ENCODE measurements at places on chromosomes 12 and 14.

DNA sequence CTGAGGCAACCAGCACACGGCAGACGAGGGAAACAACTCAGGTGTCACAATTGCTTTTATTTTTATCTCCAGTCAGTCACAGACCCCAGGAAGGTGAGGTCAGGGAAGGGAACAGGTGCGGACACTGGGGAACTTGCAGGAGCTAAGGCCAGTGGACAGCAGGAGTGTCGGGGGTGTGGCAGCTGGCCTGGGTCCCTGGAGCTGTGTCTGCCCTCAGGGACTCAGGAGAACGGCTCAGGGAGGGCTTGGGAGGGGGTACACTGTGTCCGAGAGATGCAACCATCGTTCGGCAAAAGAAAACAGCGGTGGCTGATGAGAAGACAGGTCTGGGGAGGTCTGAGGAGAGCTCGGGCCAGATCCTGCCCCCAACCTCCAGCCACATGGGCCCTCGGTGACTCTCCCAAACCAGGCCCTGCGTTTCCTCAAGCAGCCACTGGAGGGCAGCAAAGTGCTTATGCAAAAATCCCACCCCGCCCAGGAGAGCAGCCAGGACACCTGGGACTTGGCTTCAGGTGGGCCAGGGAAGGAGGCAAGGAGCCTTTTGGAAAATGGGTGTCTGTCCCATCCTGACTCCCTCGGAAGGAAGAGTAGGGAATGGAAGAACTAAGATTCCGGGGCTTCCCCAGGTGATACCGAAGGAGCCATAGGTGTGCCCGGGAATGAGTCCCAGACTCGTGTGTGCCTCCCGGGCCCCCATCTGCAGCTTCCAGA, 24.1 kb upstream of the BCDIN3D start:
- DNase-seq, result peak; percentile 66

GRCh38 chr12:1463073-1463905, 131.1 kb downstream of the FBXL14 start:
- no peak for DNase-seq

DNA sequence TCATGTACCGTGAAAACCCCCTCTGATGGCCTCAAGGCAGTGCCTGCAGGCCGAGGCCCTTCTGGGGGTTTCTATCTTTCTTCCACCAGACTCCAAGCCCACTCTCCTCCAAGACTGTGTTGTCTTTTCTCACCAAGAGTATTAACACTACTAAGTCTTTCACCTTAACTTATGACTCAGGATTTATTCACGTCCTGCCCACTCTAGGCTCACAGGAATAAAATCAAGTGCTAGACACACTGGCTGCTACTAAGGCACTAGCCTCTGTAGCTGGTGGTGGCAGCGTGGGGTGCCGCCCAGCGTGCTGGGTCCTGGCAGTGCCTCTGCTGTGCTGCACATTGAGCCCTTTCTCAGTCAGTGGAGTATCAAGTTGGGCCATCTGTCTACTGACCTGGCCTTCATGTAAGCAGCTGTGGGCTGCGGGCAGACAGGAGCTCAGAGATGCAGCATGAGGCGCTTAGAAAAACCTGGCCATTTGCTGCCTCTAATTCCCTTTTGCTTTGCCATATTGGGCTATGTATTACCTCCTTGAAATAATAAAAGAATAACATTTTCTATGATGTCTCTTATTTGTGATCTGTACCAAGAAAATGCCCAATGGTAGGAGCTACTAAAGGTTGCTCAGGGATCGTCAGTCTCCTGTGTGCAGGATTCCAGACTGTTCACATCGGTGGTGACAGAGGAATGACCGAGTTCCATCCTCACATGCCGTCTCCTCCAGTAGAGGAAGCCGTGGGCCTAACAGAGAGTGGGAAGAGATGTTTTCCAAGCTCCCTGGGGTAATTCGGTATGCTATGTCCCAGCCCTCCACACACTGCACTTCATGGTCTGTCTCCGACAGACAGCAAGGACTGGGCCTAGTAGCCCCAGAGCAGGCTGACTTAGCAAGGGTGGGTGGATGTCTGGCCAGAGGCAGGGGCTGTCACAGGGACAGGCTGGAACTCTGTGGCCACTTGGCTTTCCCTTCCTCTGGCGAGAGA, 39.9 kb downstream of the MAX start:
- DNase-seq, result no peak

GRCh38 chr12:30795410-30796312, 40.9 kb upstream of the CAPRIN2 start:
- DNase-seq, result no peak

DNA sequence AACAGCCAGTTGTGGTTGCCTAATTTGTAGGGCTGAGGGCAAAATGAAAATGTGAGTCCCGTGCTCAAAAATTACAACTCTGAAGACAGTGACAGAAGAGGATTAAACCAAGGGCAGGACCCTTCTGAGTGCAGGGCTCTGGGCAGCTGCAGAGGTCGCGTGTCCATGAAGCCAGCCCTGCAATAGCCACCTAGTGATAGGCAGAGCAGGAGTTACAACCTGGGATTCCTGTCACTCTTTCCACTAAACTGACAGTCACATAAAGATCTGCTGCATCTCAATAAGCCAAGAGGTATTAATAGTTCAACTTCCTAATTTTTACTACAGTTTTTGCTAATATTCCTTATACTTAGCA, 94.1 kb downstream of the SLC2A13 start:
- DNase-seq, result no peak

DNA sequence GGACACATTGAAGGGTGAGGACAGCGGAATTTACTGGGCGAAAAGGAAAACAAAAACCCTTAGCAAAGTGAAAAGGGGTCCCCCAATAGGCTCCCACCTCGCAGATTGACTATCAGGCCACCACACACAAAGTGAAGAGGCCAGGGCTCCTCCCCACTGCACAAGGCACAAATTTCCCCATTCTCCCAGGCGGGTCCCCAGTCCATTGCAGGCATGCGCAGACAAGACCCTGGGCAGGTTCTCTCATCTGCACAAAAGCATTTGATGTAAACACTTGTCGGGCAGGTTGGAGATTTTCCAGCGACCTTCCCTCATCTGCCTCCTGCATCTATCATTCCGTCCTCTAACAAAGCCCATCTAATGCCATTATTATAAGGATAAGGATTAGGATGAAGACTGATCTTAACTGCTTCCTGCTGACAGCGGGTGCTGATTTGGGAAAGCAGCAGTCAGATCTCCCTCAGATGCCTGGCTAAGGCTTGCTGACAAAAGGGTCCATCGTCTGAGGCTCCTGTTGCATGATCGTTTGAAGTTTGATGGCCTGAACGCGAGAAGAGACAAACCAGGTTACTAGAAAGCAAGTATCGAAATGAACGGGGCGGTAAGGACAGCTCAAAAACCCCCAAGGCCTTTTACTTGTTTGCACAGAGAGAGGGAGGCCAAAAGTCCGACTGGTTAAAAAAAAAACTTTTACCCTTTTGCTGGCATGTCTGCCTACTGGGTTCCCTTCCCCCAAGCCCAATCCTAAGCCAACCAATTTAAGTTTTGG, 14.4 kb downstream of the ASCL4 start:
- DNase-seq, result no peak

GRCh38 chr14:105909046-105909827, 382.9 kb downstream of the TMEM121 start:
- no peak for DNase-seq

DNA sequence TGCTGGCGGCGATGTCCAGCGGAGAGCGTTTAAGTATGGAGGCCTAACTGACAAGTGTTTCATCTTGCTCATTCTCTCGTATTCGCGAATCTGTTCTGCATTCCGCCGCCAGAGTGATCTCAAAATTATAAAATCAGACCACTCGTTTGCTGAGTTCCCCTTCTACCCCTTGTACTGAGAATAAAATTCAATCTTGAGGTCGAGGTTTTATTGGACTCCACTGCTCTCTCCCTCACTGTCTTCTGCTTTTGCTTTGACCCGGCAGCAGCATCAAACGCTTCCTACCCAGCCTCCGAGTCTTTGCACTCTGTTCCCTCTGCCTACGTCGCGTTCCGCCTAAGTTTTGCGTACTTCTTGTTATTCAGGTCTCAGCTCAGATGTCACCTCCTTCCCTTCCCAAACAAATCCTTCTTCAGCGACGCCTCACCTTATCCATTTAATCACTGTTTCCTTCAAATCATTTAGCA, 462 bp downstream of the KNTC1 start:
- peak; percentile 9 for DNase-seq

GRCh38 chr14:65382586-65382985, 29.9 kb upstream of the FUT8 start:
- DNase-seq, result no peak

DNA sequence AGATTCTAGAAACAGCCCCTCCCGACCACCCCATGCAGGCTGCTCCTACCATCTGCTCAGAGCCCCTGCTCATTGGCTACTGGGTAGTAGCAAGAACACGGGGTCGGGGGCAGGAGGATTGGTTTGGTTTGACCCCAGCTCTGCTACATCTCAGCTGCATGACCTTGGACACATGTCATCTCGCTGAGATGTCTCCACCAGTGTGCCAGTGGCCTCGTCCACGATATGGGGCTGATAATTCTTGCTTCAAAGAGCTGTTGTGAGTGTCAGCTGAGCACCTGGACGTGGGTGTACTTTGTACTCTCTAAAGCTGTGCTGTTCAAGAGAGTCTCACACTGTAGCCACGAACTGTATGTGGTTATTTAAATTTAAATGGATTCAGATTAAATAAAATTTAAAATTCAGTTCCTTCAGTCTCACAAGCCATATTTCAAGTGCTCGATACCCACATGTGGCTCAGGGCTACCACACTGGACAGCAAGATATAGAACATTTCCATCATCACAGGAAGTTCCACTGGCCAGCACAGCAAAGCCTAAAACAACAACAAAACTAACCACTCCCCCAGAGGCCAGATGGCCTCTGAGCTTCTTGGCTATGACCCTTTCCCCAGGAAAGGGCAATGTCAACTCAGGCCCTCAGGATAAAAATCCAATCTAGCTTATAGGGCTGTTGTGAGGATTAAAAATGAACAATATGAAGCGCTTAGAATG, 18.6 kb downstream of the LTBP2 start:
- DNase-seq, result no peak

DNA sequence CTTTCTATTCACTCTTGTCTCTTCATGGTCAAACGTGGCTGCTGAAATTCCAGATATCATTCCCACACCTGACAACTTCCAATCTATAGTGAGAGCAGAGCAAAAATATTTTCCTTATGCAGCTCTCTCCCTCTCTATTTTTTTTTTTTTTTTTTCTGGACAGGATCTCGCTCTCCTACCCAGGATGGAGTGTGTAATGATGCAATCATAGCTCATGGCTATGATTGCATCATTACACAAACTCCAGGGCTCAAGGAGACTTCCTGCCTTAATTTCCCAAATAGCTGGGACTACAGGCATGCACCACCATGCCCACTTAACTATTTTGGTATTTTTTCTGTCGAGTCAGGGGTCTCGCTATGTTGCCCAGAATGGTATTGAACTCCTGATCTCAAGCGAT, 1398.9 kb downstream of the AACS start:
- DNase-seq, result no peak

GRCh38 chr14:30874120-30874998, at the start of gene COCH:
Gene COCH (plus strand): TSS chr14:30874559. CDS start chr14:30874939, 380 bp downstream.
- peak; percentile 15 for DNase-seq

GRCh38 chr12:29287622-29288021, 93.3 kb downstream of the ERGIC2 start:
- DNase-seq, result no peak

DNA sequence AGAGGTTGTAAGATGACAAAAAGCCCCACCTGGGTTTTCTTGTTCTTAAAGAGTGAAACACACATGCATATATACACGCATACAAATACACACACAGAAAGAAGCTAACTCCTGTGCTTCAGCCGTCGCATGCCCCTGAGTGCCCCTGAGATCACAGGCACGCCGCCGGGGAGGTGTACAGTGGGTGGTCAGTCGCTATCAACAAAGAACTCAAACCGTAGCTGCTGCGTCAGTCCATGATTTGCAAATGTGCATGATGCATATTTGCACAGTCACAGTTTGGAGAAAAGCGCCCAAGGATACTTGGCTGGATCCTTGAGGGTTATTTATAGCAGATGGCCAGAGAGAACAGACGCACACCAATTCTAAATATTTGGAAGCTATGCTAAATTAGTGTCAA, 206.9 kb downstream of the TMEM132D start:
- no peak for DNase-seq

- DNase-seq, result no peak
Observed at GRCh38 chr12:76489737-76490136, 69.8 kb downstream of the OSBPL8 start.

DNA sequence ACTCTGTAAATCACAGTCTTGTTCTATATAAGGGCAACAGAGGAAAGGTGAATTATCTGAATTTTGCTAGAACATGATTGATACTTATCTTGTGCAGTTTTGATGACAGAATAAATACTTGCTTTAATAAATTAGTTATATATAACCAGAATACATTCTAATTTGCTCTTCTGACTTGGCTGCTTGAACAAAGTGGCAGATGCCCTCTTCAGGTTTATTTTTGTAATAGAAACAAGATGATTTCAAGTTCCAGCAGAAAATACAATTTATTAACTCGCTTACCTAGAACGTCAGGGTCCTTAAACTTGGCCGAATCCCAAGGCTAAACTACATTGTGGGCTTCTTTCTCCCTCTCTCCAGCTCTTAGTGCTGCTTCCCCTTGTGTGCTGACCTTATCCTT, 57.6 kb upstream of the SSTR1 start:
- no peak for DNase-seq

DNA sequence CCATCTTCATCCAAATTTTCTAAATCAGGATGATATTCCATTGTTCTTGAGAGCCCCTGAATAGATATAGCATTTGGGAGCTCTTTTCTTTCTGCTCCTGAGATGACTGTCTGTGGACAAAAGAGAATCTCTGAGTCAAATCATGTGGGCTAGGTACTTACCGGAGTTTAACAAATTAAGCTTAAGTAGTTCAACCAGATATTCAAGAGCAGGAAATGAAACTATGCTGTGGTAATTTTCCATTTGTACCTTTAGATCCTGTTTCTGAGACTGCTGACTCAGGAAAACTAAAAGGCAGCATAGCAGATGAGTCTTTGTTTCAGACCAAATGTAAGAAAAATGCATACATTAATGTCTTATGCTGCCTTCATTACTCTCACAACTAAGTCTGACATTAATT, at the start of gene CLEC7A:
CLEC7A (minus strand) TSS at position 158 of the 400 bp plus-strand sequence; CDS start at position 41, 117 bp downstream.
- no peak for DNase-seq

GRCh38 chr14:106845286-106846087, 1319.1 kb downstream of the TMEM121 start:
- peak; percentile 15 for DNase-seq

DNA sequence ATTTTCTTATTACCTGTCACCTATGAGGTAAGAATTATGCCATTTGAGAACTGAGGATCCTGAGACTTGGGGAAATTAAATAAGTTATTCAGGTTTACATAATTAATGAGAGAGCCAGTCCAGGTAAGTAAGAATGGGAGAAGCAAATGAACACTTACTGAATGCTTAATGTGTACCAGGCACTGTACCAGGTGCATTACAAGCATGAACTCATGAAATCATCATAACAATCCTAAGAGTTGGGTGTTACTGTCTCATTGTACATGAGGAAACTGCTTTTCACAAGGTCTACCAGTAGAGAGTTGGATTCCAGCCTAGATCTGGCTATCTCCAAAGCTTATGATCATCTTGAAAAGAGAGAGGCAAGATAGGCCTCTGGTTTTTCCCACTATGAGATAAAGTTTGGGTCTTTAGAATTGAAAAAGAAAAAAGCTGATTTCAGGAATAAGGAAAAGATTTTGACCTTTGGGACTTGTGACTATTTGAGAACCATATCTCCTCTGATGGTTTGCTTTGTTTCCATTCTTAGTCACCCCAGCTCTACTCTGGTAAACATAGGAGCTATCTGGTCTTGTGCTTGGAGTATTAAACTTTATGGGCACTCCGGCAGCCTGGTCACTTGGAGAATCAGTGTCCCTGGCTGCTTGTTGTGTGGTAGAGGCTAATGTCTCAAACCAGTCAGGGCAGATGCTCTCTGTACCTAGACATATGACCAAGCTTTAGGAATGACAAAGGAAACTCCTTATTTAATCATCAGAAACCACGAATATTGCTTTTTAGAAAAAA, 48.0 kb downstream of the PTHLH start:
- DNase-seq, result no peak

- no peak for DNase-seq
Observed at GRCh38 chr12:94023879-94024278, 124.5 kb upstream of the PLXNC1 start.

Measured in stimulated activated CD4-positive, alpha-beta T cell treated with anti-CD3 and anti-CD28 coated beads, Interleukin-1b, Interleukin-23, amount 100 ng/mL, for 4 hours (primary cell).